ENCODE measurements at places on chromosomes 13 and 19. TPM values are rescaled to one million over a fixed set of nuclear protein-coding genes. Genes with fewer than 3 reads are reported as not detected.

Gene APOE
- 2,837 TPM for polyA plus RNA-seq

- peak; percentile 62 for DNase-seq
- H3K4me3 ChIP-seq: no peak overlapping the region
- no peak overlapping the region for H3K27ac ChIP-seq
- no peaks in the 10 kb centered on the region for H3K27me3 ChIP-seq
These were observed 75.9 kb upstream of the DOCK9 start for GRCh38 chr13:99053636-99054233.

DNA sequence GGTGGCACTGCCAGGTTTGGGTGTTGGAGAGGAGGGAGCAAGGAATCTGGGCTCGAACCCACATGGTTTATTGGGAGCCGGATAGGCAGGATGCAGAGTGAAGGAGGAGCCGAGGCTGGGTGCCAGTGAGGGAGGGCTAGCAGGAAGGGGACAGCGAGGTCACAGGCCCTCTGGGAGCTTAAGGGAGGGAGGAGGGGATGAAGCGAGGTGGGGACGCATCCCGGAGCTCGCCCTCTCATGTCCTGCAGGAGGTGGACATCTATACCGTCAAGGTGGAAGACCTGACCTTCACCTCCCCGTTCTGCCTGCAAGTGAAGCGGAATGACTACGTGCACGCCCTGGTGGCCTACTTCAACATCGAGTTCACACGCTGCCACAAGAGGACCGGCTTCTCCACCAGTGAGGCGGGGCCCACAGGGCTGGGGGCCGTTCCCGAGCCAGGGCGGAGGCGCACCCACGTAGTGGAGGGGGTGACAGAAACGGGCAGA, 3.5 kb upstream of the ADM5 start:
- H3K4me1 ChIP-seq: peaks cover 5% of the 10 kb centered on the region
- no peaks in the 10 kb centered on the region for H3K27me3 ChIP-seq

DNA sequence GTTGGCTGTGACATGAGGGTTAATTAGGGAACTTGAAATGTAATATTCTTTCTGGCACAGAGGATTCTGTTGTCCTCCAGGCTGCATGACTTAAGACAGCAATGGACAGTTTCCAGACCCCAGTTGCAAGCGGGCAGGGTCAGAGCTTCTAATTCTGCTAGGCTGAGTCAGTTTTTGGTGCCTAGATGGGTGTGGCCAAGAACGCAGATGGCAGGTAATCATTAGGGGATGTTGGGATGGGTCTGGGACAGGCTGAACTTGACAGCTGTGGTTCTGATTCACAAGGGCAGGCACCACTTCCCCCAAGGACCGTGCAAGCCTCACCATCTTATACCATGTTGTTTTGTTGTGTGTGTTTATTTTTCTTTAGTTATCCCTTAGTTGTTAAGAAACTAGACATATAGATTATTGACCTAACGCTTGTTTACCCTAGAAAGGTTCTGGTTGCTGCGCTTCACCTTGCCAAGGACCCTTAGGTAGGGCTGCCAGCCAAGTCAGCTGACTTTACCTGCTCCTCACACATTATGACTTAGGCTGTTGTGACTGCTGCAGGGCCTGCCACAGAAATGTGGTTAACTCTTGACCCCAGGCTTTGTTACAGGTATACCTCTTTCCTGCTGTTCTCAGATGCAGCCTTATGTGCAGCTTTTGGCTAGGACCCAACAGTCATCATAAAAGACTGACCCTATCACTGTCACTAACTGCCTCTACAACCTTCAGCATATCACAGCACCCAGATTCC, 117.7 kb upstream of the KLF12 start:
- no peaks in the 10 kb centered on the region for H3K27me3 ChIP-seq
- no peak overlapping the region for H3K27ac ChIP-seq
- H3K4me3 ChIP-seq: no peak overlapping the region
- no peaks in the 10 kb centered on the region for H3K36me3 ChIP-seq
- no peak for DNase-seq
- no peaks in the 10 kb centered on the region for H3K4me1 ChIP-seq

Gene DKKL1
- polyA plus RNA-seq: 0.95 TPM

DNA sequence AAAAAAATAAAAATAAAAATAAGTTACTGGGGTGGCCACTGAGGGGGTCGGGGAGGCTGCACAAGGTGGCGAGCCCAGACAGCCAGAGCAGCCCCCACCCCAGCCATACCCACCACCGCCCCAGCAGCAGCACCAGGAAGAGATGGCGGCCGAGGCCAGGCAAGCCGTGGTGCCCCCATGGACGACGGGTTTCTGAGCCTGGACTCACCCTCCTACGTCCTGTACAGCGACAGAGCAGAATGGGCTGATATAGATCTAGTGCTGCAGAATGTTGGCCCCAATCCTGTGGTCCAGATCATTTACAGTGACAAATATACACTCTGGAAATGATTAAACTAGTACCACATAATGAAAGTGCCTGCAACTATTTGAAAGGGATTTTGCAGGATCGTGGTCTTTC, 71.6 kb upstream of the ZDHHC20 start:
- H3K27me3 ChIP-seq: no peaks in the 10 kb centered on the region
- DNase-seq: peak; percentile 21
- no peak overlapping the region for H3K27ac ChIP-seq
- H3K36me3 ChIP-seq: no peaks in the 10 kb centered on the region
- no peak overlapping the region for H3K4me3 ChIP-seq

GRCh38 chr19:7923295-7924191, 2.4 kb downstream of the CTXN1 start:
- H3K36me3 ChIP-seq: peaks cover 11% of the 10 kb centered on the region
- DNase-seq: no peak
- H3K27ac ChIP-seq: no peak overlapping the region
- H3K4me3 ChIP-seq: no peak overlapping the region
- peaks cover 3% of the 10 kb centered on the region for H3K27me3 ChIP-seq
- H3K4me1 ChIP-seq: no peaks in the 10 kb centered on the region

Gene HOMER3
- 53.1 TPM for polyA plus RNA-seq
